ENCODE measurements at places on chromosomes 2 and 18.

- no peak for DNase-seq
Measured at GRCh38 chr2:235091421-235091820, 139.6 kb downstream of the SH3BP4 start.

GRCh38 chr2:217851191-217852020 is 151.4 kb downstream of the TNS1 start:
- DNase-seq = no peak

- DNase-seq = peak; percentile 92
Measured at GRCh38 chr2:239264838-239265651, 135.8 kb downstream of the HDAC4 start.

GRCh38 chr2:144412709-144413108 is 107.2 kb downstream of the ZEB2 start:
- no peak for DNase-seq

GRCh38 chr2:45872211-45872610 is 220.7 kb downstream of the PRKCE start:
- DNase-seq = no peak

DNA sequence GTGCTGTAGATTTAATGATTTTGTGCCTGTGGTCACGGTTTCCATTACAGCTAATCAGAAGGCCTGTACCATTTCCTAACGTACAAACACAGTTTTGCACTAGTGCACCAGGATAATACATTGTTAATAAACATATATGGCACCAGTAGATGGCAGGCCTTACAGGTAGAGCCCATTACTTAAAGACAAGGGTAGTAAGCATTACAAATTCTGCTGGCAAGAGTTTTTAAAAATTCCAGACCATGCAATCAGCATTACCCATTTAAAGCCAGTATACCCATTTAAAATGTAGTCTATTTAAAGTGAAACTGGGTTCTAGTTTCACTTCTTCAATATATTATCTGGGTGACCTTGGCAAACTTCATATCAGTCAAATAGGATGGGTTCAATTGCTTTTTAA is 224.2 kb downstream of the NUP35 start:
- no peak for DNase-seq

- no peak for DNase-seq
Measured at GRCh38 chr2:234474654-234475053, 22.2 kb downstream of the ARL4C start.

DNA sequence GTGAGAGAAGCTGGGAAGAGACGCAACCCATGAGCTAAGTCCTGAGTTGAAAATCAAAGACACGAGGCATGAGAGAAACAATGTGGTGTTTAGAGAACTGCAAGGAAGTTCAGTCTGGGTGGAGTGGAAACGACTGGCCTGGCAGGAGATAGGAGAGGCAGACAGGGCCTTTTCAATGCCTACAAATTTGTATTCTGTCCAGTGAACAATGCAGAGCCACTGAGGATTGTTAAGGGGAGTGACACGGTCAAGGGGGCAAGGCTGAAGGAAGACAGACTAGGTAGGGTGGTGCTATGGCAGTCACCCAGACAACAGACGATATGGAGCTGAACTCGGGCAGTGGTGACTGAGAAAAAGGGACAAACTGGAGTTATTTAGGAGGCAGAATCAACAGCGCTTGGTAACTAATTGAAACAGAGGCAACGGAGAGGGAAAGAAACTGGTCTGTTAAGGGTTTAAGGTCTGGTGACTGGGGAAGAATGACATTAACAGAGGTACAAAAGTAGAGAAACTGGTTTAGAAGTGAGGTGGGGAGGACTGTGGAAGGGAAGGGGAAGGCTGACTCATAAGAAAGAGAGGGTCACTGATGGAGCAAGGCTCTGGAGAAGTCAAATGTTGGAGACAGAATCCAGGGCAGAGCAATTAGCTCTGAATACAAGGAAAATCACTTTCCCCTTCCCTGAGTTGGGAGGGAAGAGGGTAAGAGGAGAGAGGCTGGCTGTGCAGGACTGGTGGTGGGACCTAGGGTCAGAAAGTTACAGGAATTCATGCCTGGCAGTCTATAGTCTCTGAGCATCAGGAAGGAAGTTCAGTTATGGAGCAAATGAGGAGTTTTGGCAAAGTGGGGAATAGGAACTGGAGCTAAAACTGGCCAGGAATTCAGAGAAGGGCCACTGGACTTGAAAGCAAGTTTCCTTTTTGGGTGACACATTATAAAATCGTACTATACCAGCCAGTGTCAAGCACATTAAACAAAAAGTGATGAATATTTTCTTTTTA is 63.4 kb upstream of the CHRNA1 start:
- no peak for DNase-seq

DNA sequence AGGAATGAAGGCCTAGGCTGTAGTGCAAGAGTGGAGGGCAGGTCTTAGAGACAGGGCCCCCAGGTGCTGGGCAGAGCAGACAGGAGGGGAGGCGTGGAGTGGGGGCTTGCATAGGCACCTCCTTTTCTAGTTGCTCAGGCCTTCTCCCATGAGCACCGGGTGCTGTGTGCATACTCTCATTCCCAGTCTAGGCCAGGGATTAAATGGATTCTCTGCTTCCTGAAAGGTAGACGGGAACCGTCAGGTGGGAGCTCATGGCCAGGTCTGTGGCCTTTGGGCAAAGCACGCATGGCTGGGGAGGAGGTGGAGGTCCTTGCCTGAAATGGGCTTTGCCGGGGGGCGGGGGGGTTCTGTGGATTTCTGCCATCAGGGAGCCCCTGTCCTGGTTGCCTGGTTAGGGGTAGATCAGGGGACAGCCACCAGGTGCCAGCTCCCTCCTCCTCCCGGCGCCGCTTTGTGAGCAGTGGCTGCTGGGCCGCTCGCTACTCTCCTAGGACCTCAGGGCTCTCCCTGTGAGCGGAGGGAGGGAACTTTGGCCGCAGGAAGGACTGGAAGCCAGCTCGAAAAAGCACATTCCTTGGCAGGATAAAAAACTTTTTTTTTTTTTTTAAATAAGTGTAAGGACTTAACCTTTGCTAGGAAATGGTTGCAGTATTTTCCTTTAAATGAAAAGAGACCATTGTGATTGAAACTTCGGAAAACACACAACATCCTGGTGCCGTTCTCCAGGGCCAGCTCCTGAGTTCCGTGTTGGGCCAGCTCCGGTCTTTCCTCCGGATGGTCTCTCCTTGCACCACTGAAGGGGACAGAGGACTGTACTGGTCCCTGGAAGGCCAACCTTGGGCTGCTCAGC is 82.8 kb upstream of the HAAO start:
- no peak for DNase-seq

Data from activated CD4-positive, alpha-beta T cell treated with anti-CD3 and anti-CD28 coated beads, Interleukin-2, Interleukin-6, amounts not matched to agents 100 ng/mL and 50 ng/mL, durations not matched to agents 16 hours and 8 hours (primary cell).